Skeletal muscle cell (primary cell): ENCODE measurements at places on chromosomes 1 and 21.
A peak's percentile ranks its signal among the peaks of the same experiment; 100 is the strongest.

DNA sequence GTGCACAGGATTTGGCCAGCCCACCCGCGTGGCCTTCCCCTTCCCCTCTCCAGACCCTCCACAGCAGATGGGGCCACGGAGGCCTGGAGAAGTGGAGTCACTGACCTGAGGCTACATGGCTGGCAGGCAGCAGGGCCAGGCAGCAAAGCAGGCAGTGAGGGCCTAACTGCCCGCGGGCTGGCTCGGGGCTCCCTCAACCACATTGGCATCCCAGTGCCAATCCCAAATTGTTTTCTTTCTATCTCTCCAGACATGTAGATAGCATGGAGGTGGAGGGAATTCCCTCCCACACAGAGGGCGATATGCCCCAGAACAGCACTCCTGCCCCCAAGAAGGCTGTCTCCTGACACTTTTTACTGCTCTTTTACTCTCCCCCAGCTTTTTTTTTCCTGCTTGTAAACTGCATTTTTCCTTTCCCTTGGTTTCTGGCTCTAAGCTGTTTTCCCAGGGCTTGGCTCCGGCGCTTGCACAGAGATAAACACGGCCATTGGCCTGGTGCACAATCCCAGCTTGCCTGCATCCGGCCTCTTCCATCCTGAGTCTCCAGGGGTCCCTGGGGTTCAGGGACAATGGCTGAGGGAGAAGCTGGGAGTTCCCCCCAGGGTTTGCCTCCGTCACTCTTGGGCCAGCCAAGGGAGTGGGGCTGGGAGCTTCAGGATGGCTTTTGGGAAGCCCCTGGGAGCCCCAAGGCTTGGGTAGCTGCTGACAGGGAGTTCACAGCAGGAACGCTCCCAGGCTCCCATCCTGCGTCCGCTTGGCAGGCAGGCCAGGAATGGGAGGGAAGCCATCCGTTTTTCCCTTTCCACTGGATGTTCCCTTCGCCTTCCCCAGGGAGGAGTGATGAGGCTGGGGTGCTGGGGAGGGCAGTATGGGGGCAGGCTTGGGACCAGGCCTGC is 7.0 kb downstream of the EPHX1 start:
- DNase-seq = no peak

- no peak for DNase-seq
Measured at GRCh38 chr1:203263496-203263895, 34.0 kb upstream of the CHIT1 start.

DNA sequence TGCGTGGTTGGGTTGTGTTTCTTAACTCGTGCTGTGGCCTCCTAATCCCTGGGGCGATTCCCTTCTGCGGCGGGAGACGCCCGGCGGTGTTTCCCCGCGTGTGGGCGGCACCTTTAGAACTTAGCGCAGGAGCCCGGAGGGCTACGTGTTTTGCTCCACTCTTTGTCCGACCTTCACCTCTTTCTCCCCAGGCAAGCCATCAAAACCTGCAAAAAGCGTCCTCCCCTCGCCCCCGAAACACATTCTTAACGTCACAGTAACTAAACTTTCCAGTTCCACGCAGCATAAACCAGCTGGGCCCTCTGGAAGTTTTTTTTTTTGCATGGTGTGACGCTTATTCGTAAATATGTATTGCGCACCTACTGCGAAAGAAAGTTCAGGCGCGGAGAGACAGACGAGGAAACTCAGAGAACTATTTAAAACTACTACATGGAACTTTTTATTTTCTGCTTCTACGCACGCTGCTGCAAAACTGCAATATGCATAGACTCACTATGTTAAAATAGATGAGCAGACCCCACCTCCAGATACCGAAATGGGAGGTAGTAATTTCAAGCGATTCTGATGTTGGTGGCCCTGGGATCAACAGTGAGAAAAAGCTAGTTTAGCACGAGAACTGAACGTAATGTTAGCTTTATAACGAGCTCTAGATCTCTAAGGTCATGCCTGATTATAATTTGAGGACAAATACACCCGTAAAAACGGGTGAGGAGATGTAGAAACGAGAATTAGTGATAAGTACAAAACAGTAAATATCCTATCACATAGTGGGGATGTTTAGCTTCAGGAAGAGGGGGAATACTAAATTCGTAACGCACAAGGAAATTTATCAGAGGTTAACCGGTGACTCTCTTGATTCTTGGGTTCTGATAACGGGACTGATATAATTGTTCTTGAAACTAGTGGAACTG is 920 bp downstream of the MTR start:
- DNase-seq = no peak

DNA sequence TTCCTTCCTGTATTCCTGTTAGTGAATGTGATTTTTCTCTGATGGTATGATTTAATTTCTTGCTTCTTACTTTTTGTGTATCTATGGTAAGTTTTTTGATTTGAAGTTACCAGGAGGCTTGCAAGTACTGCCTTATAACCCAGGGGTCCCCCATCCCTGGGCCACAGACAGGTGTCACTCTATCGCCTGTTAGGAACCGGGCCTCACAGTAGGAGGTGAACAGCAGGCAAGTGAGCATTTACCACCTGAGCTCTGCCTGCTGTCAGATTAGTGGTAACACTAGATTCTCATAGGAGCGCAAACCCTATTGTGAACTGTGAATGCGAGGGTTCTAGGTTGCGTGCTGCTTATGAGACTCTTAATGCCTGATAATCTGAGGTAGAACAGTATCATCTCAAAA is 143.3 kb downstream of the RPS6KC1 start:
- no peak for DNase-seq

DNA sequence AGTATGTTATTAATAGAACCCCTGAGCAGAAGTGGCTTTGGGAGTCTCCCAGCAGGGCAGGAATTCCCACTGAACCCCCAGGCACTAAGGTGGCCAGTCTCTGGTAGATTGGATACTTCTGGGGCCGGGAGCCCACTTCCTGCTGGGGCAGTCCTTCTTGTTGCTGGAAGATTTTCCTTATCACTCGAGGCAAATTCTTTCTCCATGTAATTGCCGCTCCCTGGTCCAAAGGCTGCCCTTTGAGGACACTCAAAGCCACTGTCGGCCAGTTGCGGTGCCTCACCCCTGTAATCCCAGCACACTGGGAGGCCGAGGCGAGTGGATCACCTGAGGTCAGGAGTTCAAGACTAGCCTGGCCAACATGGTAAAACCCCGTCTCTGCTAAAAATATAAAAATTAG is 22.6 kb upstream of the TNFRSF1B start:
- no peak for DNase-seq

- DNase-seq = no peak
Measured at GRCh38 chr21:38417726-38418125, 80.6 kb downstream of the ERG start.

GRCh38 chr1:214862421-214862820 is 220.1 kb upstream of the KCNK2 start:
- no peak for DNase-seq

DNA sequence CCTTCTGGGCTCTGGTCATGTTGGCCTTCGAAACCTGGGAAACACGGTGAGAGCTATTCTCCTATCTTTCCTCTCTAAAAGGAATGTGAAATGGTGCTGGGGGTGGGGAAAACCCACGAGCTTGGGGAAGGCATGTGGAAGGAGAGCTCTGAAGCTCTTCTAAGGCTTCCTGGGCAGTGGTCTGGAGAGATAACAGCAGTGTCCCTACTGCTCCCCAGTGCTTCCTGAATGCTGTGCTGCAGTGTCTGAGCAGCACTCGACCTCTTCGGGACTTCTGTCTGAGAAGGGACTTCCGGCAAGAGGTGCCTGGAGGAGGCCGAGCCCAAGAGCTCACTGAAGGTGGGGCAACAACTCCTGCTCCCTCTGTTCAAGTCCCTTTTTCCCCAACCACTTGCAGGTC is 2.8 kb downstream of the USP21 start:
- DNase-seq = no peak

DNA sequence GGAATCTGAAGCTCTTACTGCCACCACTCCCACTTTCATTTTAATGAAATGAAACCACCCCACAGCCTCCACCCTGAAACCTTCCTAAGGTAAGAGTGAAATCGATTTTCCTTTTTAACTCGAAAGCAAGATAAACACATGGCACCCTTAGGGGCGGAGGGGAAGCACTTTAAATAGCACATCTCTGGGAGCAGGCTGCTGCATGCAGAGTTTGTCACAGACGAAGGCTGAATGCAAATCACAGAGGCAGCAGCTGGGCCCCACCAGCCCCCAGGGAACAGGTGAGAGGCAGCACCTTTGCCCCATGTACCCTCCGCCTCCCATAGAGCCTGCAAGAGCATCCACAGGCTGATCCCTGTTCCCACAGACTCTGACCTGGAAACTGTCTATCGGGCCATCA is 60.0 kb upstream of the GRIK3 start:
- no peak for DNase-seq

DNA sequence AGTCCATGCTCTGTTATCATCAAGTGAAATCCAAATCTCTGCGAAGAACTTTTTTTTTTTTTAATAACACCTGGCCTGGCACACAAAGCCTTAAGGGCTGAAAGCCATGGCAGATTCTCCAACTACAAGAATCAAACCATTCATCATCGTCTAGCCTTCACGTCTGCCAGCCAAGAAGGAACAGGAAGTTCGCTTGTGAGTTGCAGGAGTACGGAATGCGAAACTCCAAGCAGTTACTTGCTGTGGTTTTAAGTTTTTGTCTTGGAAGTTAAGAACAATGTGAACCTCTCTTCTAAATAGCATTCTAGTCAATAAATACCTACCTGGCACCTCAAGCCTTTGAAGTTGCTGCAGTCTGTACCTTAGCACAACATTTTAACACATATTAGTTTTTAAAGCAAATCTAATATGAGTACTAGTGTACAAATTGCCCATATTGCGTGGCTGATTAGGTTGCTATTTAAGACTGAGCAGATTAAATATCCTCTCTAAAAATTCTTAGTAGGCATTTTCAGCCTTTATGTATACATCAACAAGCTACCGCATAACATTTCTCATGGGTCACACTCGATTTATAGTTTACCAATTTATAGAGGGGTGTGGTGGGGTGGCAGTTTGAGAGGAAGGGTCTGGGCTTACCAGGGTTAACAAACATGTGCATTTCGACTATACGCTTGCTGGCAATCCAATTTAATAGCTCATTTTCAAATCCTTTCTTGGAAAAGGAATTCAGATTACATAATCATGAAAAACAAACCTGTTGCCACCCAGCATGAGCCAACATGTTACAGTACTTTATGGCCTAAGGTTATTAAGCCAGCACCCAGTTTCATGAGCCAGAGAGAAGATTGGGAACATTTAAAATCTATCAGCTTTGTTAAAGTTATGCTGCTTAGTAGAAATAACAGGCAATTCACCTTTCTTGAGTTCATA is 22.2 kb upstream of the PTPN14 start:
- DNase-seq = no peak

DNA sequence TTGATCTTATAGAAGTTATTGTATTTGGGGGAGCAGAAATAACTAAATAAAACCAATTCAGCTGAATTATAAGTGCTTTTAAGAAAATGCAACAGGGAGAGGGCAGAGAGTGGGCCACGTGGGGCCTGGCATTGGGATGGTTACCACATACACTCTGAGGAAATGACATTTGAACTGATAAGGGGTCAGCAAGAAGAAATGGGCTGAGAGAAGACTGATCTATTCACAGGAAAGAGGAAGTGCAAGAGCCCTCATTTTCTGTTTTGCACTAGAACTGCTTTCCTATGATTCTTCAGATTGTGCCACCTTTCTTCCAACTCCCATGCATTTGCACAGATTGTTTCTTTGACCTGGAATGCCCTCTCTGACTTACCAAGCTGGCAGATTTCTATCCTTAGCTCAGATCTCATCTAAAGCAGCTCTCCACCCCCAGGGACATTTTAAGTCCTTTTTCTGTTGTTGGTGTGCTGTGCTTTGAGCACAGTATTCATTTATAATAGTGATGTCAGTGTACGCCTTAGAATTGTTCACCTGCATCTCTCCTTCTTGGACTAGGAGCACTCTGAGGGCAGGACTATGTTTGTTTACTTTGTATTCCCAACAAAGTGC is 115.9 kb downstream of the FGGY start:
- DNase-seq = no peak

DNA sequence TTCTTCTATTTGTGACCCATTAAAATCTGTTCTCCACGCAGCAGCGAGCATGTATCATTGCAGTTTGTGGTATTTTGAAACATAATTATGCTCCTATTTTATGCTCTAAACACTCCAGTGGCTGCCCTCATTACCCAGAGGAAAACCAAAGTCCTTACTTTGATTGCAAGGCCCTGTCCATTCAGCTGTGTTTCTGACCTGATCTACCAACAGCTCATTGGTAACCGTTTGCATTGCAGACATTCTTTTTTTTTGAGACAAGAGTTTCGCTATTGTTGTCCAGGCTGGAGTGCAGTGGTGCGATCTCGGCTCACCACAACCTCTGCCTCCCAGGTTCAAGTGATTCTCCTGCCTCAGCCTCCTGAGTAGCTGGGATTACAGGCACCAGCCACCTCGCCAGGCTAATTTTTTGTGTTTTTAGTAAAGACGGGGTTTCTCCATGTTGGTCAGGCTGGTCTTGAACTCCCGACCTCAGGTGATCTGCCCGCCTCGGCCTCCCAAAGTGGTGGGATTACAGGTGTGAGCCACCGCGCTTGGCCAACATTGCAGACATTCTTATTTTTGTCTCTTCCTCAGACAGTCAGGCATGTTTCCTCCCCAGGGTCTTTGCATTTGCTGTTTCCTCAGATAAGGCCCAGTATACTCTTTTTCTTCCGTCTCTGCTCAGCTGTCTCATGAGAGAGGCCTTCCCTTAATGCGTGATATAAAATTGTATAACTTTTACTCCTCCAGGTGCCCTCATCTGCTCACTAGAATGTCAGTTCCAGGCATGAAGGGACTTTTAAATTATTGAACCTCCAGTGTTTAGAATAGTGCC is 32.5 kb downstream of the THRAP3 start:
- no peak for DNase-seq

GRCh38 chr1:44553127-44553758 is 121.0 kb downstream of the TMEM53 start:
- DNase-seq = no peak

DNA sequence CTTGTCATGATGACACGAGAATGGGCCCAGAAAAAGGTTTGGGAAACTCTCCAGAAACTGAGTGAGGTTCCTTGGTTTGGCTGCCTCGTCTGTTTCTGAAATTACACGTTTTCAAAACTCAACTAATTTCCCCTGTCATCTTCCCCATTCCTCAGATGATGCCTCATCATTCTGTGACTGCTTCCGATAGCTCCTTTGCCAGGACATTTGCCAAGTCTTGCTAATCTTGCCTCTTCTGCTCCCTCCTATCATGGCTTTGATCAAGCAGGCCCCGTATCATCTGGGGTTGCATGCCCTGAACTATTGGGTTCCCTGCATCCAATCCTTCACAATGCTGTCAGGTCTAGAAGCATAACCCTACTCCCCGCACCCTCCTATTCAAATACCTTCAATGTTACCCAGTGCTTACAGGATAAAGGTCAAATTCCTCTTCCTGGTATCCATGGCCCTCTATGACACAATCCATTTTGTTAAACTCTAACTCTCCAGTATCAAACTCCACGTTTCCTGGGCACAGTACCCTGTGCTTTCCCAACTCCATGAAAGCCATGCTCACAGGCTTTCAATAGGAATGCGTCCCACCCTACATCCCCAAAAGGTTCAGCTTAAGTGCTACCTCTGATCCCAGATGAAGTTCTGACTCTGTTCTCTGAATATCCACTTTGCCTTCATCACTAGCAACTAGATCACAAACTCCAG is 22.2 kb upstream of the TMEM200B start:
- DNase-seq = peak; percentile 47

GRCh38 chr1:67532452-67533216 is 102.4 kb upstream of the SERBP1 start:
- peak; percentile 72 for DNase-seq

GRCh38 chr1:54111624-54112023 is 41.2 kb downstream of the CDCP2 start:
- DNase-seq = no peak
